ENCODE measurements at places on chromosomes 4 and X.

DNA sequence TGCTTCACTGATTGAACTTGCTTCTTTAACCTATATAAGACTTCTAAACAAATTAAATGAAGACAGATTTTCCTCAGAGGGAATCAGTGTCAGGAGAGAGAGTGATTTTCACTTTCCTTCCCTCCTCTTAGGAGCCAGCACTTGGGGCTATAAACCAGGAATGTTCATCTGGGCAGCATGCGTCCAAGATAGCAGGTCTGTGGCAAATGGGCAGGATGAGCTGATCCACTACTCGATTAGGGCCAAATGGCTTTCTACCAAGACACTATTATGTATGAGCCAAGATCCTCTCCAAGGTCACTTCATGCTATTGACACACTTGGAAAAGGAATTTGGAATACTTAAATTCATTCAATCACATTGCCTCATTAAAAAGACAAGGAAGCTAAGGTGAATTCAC lies 203.9 kb upstream of the GRID2 start:
- DNase-seq = no peak

DNA sequence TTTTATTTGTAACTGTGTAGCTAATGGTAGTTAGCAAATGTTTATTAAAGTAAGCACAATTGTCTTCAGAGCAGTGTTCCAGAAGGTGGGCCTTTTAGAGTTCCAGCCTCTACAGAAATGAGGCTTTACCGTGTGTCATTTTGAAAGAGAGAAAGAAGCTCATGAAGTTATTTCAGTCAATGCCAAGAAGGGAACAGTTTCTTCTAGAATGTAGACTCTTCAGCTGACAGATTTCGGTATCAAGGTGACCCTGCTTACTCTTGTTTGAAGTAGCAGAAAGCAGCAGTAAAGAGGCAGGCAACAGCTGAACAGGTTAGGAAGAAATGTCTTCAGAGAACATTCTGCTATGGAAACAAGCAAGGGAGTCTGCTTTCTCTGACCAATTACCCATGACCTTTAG lies 93.6 kb downstream of the TASL start:
- no peak for DNase-seq

- DNase-seq = no peak
Observed at GRCh38 chrX:66632981-66633380, 5.9 kb downstream of the EDA2R start.

DNA sequence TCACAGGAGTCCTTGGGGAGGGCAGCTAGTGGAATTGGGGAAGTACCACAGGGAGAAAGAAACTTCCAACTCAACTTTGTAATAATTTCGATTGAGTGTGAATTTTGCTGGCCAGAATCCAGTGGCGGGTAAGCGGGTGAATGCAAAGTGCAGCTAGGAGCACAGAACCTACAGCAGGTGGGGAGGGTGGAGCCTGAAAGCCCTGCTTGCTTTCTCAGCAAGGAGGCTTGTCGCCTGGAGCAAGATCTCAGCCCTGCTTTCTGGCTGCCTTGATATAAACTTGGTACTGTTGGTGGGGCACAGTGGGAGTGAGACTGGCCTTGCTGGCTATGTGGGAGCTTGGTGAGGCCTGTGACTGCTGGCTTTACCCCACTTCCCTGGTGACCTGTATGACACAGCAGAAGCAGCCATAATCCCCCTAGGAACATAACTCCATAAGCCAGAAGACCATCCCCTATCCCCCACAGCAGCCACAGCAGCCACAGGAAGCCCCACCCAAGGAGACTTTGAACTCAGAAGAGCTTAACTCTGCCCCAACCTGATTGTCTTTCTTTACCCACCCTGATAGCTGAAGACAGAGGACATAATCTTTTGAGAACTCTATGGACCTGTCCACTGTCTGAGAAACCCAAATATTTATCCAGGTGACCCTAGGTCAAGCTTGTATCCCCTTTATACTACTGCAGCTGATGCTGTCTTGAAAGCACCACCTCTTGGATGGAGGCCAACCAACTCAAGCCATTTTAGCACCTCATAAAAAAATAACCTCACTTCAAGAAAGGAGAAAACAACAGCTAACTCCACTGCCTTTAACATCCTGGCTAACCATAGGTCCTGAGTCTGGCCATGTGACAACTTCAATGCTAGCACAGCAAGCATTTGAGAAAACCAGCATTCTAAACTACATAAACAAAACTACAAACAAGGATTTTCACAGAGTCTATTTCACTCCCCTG lies 87.2 kb upstream of the PDE5A start:
- no peak for DNase-seq

DNA sequence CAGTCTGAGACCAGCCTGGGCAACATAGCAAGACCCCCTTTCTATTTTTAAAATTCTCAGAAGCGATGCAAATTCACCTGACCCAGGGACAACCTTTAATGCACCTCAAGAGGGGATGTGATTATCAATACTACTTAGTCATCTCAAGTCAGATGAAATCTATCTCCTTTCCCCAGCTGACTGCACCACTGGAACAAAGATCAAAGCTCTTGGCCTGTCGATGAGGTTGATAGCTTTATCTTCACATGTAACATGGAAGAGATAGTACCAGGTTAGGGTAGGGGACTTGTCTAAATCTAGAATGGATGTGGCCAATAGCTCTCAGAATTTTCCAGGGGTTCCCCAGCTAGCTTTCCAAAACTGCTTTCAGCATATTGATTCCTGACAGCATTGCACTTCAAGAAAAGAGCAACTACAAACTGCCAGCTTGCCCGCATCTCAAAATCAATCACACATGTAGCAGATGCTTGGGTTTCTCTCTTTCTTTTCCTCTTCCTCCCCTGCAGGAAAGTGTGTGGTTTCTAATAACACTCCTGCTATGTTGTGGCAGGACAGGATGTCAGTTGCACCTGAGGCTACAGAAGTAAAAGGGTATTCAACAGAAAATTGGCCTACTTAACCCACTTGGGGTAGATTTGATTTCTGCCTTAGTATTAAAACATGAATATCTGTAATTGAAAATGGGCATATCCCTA lies 12.2 kb upstream of the TMEM164 start:
- DNase-seq = no peak

GRCh38 chr4:110867981-110868720 lies 245.3 kb upstream of the PITX2 start:
- DNase-seq = no peak

- no peak for DNase-seq
Observed at GRCh38 chrX:21800344-21800770, 39.1 kb upstream of the MBTPS2 start.

DNA sequence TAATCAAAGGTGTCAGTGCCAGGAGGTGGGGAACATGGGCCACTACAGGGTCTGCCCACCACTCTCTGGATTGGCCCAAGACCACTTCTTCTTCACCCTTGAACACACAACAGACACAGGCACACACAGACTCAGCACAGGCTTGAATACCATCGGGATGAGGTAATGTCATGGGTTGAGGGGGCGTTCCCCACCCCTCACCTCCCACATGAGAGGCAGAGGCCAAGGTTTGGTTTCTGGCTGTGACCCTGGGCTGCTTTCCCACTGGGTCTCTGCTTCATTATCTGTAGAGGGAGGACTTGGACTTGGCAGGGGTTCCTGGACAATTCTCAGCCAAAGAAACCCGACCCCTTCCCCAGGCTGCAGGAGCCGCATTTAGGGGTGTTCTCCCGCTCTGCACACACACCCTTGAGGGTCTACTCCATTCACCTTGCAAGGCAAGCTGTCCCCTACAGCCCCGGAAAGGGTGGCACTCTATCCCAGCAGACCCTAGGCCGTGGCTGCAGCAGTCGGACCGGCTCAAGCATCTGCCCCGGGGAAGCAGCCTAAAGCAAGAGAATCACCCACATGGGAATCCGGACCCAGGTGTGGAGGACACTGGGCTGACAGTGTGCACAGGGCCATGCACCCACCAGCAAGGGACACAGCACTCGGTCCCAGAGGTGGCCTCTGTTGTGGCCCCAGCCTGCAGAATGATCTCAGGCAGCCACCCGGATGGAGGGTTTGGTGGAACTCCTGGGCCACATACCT lies 62.4 kb downstream of the TRMT44 start:
- no peak for DNase-seq

GRCh38 chr4:112210777-112211176 lies 20.8 kb upstream of the AP1AR start:
- no peak for DNase-seq

- DNase-seq = no peak
Observed at GRCh38 chrX:49260221-49260985, 4.1 kb downstream of the FOXP3 start.

DNA sequence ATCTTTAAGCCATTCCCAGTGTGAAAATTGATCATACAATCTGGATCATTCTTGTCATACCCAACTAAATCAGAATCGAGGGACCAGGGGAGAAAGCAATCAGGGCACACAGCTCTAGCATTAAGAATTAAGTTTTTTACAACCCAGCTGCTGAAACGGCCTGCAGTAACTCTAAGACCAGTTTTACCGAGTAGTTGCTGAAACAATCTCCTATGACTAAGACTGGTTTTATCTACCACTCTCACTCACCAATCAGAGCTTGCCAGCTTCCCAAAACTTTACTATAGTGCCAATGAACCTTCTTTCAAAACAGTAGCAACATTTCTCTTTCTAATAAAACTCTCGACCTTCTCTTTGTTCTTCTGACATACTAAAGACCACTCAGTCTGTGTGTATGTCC lies 2.8 kb upstream of the SAP30 start:
- DNase-seq = peak; percentile 11

DNA sequence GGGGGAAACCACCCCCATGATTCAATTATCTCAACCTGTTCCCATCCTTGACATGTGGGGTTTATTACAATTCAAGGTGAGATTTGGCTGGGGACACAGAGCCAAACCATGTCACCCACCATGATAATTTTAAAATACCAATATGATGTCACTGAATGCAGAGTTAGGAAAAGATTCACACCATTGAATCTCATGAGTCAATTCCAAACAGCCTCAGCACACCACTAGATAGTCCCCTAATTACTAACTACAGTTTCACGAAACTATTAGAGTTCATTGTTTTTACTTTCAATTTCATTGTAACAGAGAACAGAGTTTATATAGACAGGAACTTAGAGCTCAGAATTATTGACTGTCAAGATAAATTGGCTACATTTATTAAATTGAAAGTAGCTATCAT lies 410.2 kb downstream of the FAM47A start:
- DNase-seq = no peak

GRCh38 chrX:69361311-69361845 lies 142.7 kb upstream of the NALF2 start:
- no peak for DNase-seq

DNA sequence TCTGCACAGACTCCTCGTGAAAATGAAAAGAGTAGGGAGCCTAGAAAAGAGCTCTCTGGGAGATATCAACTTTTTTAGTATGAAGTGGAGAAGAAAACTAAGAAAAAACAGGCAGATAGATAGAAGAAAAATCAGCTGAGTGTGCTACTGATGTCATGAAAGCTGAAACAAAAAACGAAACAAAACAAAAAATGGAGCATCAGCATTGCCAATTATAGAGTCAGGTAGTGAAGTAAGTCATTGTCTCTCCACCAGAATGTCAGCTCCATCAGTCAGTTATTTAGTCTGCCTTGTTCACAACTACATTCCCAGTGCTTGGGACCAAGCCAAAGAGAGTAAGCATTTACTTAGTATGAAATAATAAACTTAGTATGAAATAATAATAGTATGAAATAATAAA lies 595.1 kb downstream of the STPG2 start:
- no peak for DNase-seq

DNA sequence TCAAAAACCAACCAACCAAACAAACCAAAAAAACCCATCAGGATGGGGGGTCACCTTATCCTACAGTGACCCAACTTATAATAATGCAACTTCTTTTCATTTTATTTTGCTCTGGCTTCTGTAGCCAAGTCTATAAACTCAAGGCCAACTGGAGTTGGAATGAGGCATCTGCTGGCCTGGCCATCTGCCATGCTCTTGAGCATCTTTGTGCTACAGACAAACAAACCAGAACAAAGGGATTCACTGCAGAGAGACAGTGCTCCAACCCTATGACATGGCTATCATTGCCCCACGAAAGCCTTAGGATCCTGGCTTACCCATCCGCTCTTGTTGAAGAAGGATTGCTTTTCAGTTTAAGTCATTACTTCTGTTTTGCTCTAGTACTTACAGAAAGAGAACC lies 49.2 kb upstream of the SCRG1 start:
- no peak for DNase-seq

- DNase-seq = no peak
Observed at GRCh38 chrX:71660562-71661416, 6.6 kb upstream of the LOC101059915 start.

DNA sequence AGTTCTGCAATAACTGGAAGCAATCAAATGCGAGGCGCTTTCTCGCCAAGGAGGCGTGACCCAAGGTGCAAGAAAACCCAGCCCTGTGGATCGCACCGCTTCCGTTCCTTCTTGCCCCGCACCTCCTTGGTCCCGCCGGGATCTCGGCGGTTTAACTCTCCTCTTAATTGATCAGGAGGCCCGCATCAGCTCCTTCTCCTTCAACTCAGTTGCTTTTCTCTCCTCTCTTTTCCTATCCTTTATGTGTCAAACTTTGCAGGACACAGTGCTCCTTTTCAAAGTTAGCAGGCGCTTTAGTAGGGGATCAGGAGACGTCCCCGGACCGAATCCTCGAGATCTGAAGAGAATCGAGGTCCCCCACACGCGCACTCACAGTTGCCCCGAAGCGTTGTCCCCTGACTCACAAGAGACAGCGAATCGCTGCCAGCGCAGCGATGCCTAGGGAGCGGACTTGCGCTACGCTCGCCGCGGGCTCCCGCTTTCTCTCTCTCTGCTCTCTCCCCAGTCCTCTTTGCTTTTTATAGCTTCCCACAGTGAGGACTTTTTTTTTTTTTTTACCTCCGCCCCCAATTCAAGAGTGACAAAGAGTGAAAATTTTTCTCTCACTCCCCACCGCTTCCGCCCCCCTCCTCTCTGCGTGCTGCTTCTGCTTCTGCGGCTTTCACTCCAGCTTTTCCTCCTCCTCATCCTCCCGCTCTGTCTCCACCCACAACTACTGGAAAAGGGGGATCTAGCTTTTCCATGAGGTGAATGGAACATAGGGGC lies at the start of gene DKK2:
TSS of gene DKK2 (minus strand) at position 495 of the 765 bp plus-strand sequence. CDS start 722 bp downstream, outside the sequence.
- no peak for DNase-seq

- no peak for DNase-seq
Observed at GRCh38 chr4:176840166-176840565, 47.4 kb upstream of the VEGFC start.

DNA sequence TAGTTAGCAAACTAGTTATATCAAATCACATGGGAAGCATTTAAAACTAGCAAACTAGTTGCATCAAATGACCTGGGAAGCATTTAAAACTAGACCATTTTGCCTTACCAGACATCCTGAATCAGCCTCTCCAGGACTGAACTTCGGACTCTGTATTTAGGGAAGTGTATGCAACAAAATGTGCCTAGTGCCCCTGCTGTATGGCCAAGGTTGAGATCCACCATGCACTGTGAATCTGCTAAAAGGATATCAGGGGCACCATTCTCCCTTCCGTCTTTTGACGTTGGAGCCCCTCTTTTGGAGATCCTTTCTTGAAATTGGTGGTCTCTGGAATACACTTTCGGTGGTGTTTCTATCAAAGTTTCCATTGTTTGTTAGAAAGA lies 49.5 kb downstream of the CCNI start:
- DNase-seq = no peak

- no peak for DNase-seq
Observed at GRCh38 chr4:159222043-159222552, 119.2 kb downstream of the RAPGEF2 start.

- DNase-seq = no peak
Observed at GRCh38 chr4:153221783-153222706, 17.8 kb downstream of the TRIM2 start.

GRCh38 chrX:131874300-131874699 lies 148.8 kb upstream of the STK26 start:
- no peak for DNase-seq

- no peak for DNase-seq
Observed at GRCh38 chr4:25667931-25668557, 12.4 kb downstream of the SLC34A2 start.

Data from AML-193 (cell line).